Endothelial cell of umbilical vein (primary cell): ENCODE measurements at places on chromosomes 2 and 18.

DNA sequence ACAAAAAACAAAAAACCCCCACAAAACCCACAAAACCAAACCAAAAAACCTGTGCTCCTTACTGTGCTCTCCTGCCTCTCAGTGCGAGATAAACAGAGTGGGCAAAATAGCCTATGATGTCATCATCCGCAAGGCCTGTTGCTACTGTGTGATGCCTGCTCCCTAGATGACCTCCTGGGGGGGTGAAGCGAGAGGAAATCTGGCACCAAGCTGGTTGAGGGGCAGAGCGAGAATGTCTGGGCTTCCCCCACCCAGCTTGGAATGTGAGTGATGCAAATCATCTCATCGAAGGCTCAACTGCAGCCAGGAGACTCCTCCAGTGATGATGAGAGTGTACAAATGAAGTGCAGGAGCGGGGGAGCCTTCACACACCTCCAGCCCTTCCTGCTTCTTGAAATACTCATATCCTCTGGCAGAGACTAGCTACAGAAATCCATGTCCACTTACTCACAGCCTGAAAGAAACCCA, 57.7 kb upstream of the MAP4K3 start:
- peaks cover 21% of the 10 kb centered on the region for H3K4me1 ChIP-seq
- H3K27me3 ChIP-seq, result no peaks in the 10 kb centered on the region
- H3K36me3 ChIP-seq, result no peaks in the 10 kb centered on the region
- no peak overlapping the region for H3K4me3 ChIP-seq
- H3K27ac ChIP-seq, result peak overlapping the region; percentile 54

- DNase-seq, result no peak
- no peaks in the 10 kb centered on the region for H3K36me3 ChIP-seq
- H3K4me3 ChIP-seq, result no peak overlapping the region
- H3K27me3 ChIP-seq, result peaks cover 4% of the 10 kb centered on the region
- no peak overlapping the region for H3K27ac ChIP-seq
Measured at GRCh38 chr2:160842286-160842685, 317.9 kb upstream of the TANK start.

DNA sequence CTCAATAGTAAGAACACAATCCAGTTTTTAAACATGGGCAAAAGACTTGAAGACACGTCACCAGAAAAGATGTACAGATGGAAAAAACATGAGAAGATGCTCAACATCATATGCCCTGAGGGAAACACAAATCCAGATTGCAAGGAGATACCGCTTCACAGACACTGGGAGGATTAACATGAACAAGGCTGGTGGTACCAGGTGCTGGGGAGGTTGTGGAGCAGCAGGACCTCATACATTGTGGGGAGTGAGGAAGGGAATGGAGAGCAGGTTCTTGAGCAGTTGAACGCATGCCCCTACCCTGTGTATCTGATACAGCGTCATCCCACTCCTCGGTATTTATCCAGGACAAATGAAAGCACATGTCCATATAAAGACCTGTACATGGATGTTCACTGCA, 72.1 kb downstream of the ARHGEF4 start:
- H3K27ac ChIP-seq, result no peak overlapping the region
- H3K4me1 ChIP-seq, result no peaks in the 10 kb centered on the region
- H3K4me3 ChIP-seq, result no peak overlapping the region
- H3K27me3 ChIP-seq, result no peaks in the 10 kb centered on the region
- H3K36me3 ChIP-seq, result no peaks in the 10 kb centered on the region
- DNase-seq, result no peak

GRCh38 chr2:153912798-153913396, 41.2 kb downstream of the GALNT13 start:
- no peaks in the 10 kb centered on the region for H3K4me1 ChIP-seq
- H3K27me3 ChIP-seq, result no peaks in the 10 kb centered on the region

DNA sequence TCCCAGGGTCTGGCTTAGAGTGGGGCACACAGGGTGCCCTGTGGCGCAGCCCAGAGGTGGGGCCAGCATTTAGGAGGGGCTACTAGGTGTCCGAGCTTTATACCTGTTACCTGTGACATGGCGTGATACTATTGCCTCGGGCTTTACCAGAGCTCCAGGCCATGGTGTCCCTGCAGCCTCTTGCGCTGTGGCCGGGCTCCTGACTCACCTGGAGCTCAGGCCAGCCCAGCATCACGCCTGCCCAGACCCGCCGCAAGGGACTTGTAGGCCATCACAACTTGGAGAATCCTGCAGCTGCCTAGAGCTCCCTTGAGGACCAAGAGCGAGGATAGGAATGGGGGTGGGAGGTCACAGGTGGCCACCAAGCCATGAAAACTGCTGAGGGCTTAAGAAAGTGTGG, 8.0 kb downstream of the INHBB start:
- H3K4me1 ChIP-seq, result no peaks in the 10 kb centered on the region
- peaks cover 9% of the 10 kb centered on the region for H3K27me3 ChIP-seq
- no peak overlapping the region for H3K27ac ChIP-seq
- H3K36me3 ChIP-seq, result no peaks in the 10 kb centered on the region

GRCh38 chr2:181998891-181999654, 13.4 kb downstream of the PPP1R1C start:
- H3K36me3 ChIP-seq, result no peaks in the 10 kb centered on the region
- H3K27me3 ChIP-seq, result no peaks in the 10 kb centered on the region
- no peak for DNase-seq
- H3K27ac ChIP-seq, result no peak overlapping the region

DNA sequence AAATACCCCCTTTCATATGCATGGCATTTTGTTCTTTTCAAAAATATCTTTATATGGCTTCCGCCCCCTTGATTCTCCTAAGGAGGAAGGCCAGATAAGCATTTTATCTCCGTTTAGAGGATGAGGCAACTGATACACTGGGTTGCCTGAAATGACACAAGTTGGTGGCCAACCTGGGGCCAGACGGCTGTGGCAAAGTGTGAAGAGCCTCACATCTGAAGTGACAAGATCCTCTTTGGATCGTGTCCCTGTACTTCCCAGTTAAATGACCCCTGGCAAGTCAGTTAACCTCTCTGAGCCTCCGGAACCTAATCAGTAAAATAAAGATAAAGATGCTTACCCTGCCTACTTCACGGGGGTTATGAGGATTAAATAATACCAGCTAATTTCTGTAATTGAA, 4.6 kb downstream of the SETBP1 start:
- peaks cover 28% of the 10 kb centered on the region for H3K27me3 ChIP-seq
- H3K27ac ChIP-seq, result no peak overlapping the region
- H3K4me3 ChIP-seq, result no peak overlapping the region
- H3K36me3 ChIP-seq, result no peaks in the 10 kb centered on the region
- no peak for DNase-seq
- no peaks in the 10 kb centered on the region for H3K4me1 ChIP-seq

- no peak for DNase-seq
- H3K27ac ChIP-seq, result no peak overlapping the region
- no peaks in the 10 kb centered on the region for H3K36me3 ChIP-seq
- H3K4me1 ChIP-seq, result no peaks in the 10 kb centered on the region
- no peak overlapping the region for H3K4me3 ChIP-seq
Measured at GRCh38 chr2:23584054-23584745, 199.2 kb downstream of the KLHL29 start.

GRCh38 chr18:37393221-37393827, 172.3 kb downstream of the CELF4 start:
- no peak overlapping the region for H3K4me3 ChIP-seq
- H3K27me3 ChIP-seq, result peaks cover 12% of the 10 kb centered on the region
- H3K36me3 ChIP-seq, result no peaks in the 10 kb centered on the region
- H3K27ac ChIP-seq, result no peak overlapping the region

DNA sequence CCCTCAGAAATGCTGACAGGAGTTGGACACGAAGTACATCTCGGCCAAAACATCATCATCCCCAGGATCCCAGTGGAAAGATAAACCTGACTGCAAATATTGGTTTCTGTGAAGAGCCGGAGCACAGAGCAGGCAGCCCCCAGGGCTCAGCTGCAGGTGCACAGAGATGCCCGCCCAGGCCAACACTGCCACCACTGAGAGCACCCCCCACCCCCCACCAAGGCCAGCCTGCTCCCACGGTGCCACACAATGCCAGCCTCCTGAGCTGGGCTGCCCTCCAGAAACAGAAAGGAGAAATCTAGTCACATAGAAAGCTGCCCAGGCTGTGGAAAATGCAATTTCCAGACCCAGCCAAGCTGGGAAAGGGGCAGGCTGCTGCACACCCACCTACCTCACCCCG, 71.7 kb downstream of the GALNT14 start:
- H3K4me1 ChIP-seq, result no peaks in the 10 kb centered on the region
- no peaks in the 10 kb centered on the region for H3K36me3 ChIP-seq
- DNase-seq, result no peak
- H3K27ac ChIP-seq, result no peak overlapping the region
- no peaks in the 10 kb centered on the region for H3K27me3 ChIP-seq
- H3K4me3 ChIP-seq, result no peak overlapping the region

DNA sequence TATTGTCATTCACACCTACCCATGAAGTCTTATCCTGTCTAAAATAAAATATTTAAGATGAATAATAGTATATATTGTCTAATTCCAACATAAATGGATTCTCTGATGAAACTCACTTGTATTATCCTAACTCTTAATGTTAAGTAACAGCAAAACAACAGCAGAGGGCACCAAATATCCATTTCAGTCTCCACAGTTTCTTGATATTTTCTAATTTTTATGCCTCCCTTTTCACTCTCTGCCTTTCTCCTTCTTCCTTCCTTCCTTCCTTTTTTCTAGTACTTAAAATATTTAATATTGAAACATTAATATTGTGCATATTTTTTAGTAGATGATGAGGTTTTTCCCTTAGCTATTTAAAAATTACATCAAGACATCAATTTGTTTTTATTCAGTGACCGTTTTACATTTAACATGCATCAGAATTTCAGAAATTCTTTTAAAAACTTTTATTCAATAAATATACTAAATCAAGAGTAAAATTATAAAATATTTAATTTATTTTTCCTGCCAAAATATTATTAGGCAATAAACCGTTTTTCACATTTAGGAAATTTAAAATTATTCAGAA, 97.6 kb downstream of the WDR7 start:
- no peak overlapping the region for H3K27ac ChIP-seq
- no peaks in the 10 kb centered on the region for H3K36me3 ChIP-seq
- DNase-seq, result peak; percentile 60

DNA sequence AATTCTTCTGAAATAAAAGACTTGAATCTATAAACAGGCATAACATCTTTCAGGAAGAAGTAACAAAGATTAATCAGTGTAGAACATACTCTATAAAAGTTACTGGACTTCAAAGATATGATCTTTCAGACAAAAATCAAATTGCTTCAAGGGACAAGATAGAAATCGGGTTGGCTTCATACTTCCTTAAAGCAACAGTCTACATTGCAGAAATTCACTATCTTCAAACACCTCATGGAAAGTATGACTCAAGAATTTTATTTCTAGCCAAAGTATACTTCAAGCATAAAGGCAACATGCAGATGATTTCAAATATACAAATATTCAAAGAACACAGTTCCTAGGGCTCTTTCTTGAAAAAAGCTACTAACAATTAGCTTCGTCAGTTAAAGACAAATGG, 240.7 kb downstream of the SRBD1 start:
- DNase-seq, result peak; percentile 66
- no peaks in the 10 kb centered on the region for H3K27me3 ChIP-seq
- no peaks in the 10 kb centered on the region for H3K4me1 ChIP-seq
- no peak overlapping the region for H3K4me3 ChIP-seq

DNA sequence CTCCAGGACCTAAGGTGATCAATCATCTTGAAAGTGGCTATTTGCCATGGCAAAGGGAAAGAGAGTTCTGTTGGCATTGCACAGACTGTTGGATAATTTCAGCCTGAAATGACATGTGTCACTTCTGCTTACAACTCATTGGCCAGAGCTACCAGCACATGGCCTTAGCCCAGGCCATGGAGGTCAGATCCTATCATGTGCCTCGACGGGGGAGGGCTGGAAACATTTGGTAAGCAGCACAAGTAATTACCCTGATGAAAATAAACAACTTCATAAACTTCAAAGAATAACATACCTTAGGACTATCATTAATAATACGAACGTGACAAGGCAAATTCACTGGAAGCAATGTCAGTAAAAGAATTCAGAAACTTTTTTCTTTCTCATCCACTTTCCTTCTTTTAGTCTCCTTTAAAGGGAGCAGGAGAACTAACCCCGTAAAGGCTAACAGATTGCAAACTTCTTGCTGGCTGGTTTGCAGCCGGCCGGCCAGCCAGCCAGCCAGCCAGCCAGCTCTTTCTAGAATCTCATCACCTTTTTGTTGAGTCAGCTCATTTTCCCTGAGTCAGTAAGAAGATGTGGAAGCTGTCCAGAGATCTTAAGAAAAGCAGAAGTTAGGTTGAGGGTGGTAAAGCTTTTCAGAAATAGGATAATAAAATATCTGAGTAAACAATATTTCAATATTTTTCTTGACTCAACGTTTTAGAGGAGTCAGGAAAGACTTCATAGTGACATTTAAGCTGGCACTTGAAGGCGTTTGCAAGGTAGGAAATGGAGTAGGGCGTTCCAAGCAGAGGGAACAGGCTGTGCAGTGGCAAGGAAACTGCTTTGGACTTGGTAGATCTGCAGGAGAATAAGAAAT, 31.9 kb downstream of the CNRIP1 start:
- DNase-seq, result peak; percentile 3
- no peaks in the 10 kb centered on the region for H3K36me3 ChIP-seq
- no peak overlapping the region for H3K27ac ChIP-seq

- H3K36me3 ChIP-seq, result no peaks in the 10 kb centered on the region
- no peak overlapping the region for H3K4me3 ChIP-seq
- no peaks in the 10 kb centered on the region for H3K4me1 ChIP-seq
- no peak overlapping the region for H3K27ac ChIP-seq
- DNase-seq, result no peak
- no peaks in the 10 kb centered on the region for H3K27me3 ChIP-seq
Measured at GRCh38 chr2:21025690-21026478, 18.0 kb downstream of the APOB start.

DNA sequence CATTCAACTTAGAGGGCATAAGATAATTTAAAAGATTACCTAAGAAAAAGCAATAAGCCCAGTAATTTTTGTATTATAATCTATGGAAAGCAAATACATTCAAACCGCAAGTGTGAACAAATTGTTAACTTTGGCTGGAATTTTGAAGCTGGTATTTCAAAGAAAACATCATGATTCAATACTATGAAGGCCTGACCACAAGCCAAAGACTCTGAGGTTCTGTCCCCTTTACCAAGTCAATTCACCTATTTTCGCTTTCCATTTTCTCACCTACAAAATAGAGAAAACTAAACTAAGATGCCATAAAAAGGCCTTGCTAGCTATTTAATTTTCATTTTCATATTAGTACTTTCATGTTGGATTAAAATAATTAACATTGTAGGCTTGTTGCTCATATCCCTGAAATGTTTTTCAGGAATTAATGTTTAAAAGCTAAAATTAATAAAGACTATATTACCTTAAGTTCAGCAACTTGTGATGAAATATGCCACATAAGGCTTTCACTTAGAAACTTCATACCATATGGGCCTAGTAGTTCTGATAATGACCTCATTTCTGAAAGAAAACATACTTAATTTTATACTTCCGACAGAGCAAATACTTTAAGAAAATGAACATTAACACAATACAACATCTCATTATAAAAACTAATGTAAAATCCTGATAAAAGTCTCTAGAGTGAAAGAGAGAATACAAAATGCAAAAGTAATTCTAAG, 85.7 kb upstream of the FRZB start:
- H3K27ac ChIP-seq, result no peak overlapping the region
- no peak for DNase-seq
- H3K27me3 ChIP-seq, result no peaks in the 10 kb centered on the region
- H3K36me3 ChIP-seq, result peaks cover 8% of the 10 kb centered on the region
- peaks cover 11% of the 10 kb centered on the region for H3K4me1 ChIP-seq

GRCh38 chr18:48719974-48720654, 181.3 kb downstream of the CTIF start:
- peak; percentile 12 for DNase-seq
- no peaks in the 10 kb centered on the region for H3K36me3 ChIP-seq
- no peaks in the 10 kb centered on the region for H3K27me3 ChIP-seq
- no peak overlapping the region for H3K4me3 ChIP-seq
